NCI-H1417 (cell line): ENCODE measurements at places on chromosomes 2 and 18.

- no peak for DNase-seq
These were observed 243.5 kb upstream of the SALL3 start for GRCh38 chr18:78736015-78736690.

DNA sequence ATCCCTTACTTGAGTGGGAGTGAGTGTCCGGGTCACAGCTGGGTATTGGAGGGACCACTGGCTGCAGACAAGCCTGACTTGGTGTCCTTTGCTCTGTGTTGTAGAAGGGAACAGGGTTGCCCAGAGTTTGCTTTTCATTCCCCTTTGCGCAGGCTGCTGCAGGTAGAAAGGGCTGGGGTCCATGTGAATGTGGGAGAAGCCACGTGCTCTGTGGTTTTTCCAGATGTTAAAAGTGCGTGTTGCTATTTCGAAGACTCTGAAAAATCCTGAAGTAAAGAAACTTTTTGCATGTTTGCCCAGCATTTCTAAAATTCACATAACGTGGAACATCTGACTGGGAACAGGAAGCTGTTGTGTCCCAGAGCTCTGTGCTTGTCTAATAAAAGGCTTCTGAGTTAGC lies 28.8 kb downstream of the GLI2 start:
- DNase-seq, result no peak

DNA sequence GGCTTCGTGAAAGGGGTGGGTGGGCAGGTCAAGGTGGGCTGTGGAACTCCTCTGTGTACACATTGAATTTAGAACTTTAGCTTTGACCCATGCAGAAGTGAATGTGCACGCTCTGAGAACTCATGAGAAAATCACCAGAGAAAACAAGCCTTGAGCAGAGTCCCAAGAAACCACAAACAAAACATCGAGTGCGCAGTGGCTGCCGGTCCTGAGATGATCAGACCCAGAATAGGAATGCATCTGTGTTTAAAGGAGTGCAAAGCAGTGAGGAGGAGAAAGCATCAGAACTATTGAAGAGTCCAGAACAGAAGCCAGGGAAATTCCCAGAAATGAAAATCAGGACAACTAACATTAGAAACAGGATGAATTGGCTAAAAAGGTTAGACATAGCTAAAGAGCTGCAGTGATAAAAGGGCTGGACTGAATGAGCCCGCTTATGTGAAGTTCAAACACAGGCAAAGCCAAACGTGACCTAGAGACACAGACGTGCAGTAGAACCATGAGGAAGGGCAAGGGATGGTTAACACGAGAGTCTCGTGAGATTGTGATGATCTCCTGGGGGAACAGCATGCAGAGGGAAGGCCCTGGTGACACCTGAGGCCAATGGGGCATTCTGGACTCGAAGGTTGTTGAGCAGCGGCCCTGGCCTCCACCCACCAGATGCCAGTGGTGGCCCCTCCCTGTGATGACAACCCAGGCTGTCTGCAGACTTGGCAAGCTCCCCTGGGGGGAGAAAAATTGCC lies 16.4 kb upstream of the TXNL4A start:
- no peak for DNase-seq

DNA sequence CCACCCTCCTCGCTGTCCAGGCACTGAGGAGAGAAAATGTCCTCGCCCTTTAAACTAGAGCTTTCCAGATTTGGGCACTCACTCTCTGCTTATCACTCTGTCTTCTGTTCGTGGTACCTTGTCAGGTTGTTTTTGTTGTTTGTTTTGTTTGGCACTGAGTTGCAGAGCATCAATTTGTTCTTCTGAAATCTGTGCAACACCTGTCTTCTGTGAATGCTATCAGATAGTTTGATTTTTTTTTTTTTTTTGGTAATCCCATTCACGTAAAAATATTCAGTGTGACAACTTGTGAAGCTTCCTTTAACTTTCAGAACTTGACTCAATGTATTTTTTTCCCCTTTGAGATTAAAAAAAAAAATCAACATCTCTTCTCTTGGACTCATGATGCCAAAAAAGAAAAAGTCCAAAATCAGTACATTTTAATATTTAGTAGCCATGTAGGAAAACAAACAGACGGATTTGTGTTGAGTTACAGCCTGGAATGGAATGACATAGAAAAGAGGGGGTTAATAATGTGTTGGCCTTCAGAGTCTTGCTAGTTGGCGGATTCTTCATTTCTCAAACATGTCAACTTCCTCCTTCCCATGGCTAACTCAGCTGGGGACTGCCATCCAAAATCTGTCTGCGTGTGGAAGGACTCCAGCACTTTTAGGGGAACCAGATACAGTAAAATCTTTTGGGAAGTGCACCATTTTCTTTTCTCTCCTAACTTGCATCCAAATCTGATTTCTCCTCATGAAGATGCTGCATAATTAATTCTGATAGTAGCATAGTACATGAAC lies 1.6 kb downstream of the TMEM178A start:
- DNase-seq, result no peak

DNA sequence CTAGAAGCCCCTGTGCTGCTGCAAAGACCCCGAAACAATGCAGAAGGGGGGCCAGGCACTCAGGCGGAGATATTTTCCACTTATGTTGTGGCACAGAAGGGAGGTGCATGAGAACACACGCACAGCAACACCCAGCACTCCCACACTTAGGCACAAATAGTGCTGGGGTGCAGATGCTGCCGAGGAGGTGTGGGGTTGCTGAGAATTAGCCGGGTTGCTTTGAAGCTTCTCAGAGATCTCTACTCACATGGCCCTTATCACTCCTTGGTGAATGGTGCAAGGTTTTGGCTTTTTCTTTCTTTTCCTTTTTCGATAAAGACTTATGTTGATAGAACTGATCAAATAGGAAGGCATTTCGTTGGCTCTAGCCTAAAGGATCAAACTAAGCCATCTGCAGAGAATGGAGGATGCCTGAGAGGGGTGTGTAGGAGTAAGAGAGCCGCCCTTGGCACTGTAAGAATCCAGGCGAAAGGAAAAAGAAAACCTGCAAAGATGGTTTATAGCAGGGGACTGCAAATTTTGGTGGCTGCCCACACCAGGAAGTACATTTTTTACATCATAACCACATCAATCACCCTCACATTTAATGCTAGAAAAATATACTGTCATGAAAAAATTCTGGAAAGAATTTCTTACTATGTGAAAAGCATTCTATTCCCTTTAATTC lies 27.9 kb upstream of the FHL2 start:
- no peak for DNase-seq

GRCh38 chr2:107174171-107174570 lies 288.2 kb upstream of the ST6GAL2 start:
- no peak for DNase-seq

- no peak for DNase-seq
These were observed 4.2 kb downstream of the CNGA3 start for GRCh38 chr2:98350411-98350810.

- DNase-seq, result no peak
These were observed 285.4 kb downstream of the ZNF521 start for GRCh38 chr18:25066516-25066915.

GRCh38 chr18:3482258-3482657 lies 32.3 kb downstream of the TGIF1 start:
- DNase-seq, result no peak

DNA sequence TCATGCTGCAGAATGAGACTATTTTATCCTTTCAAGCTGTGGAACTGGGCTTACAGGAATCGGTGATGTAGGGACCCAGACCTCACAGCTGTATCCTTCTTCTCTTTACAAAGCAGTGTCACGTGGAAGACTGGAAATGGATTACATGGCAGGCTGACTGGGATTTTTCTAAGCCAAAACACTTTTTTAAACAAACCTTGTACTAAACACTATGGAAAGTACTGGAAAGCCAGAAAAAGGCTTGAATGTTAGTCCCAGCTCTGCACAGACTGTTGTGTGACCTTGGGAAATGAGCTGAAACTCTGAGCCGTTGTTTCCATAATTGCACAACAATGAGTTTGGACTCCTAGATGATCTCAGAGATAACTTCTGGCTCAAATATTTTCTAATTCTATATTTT lies 7.6 kb upstream of the ADAM23 start:
- no peak for DNase-seq

GRCh38 chr2:3493615-3494007 lies 25.7 kb downstream of the ADI1 start:
- DNase-seq, result no peak

- DNase-seq, result no peak
These were observed 75.0 kb downstream of the PTGR3 start for GRCh38 chr18:75133721-75134610.

DNA sequence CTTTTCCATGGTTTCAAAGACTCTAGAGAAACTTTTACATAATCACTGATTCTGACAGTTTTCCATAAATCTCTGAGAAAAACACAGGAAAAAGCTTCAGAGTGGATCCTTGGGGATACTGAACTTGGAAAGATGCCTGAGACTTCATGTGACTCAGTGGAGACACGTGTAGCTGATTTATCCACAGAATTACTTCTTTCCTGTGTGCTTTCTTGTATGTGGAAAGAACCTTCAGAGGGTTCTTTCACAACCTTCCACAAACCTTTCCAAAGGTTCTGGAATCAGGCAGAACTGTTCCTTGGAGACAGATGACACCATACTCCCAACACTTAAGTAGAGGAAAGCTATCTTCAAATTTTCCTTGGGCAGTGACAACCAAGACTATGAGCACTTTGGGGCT lies 207.2 kb downstream of the RND3 start:
- DNase-seq, result no peak

DNA sequence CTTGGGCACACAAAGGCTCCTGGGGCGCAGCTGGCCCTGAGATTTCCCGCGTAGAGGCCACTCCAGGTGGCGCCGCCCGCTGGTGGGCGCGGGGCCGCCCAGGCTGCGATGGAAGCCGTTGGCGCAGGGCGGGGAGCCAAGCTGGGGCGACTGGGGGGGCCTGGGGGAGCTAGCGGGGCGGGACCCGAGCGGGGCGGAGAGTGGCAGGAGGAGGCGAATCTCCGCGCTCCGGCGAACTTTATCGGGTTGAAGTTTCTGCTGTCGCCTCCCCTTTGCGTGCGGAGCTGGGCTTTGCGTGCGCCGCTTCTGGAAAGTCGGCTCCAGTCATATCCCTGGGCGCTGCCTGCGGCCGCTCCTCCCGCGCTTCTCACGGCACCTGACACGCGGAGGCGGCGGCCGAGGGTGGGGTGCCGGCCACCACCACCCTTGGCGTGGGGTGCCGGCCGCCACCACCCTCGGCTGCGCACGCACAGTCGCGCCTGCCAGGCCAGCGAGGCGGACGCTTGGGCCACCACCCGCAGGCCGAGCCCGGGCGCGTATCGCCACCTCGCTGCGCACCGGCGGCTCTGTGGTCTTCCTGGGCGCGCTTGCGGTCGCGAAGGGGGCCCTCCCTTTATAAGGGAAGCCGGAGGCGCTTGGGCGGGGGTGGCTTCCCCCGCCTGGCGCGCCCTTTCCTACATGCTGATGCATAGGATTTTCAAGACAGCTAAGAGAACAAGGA lies 919 bp upstream of the CYP1B1 start:
- peak; percentile 95 for DNase-seq

DNA sequence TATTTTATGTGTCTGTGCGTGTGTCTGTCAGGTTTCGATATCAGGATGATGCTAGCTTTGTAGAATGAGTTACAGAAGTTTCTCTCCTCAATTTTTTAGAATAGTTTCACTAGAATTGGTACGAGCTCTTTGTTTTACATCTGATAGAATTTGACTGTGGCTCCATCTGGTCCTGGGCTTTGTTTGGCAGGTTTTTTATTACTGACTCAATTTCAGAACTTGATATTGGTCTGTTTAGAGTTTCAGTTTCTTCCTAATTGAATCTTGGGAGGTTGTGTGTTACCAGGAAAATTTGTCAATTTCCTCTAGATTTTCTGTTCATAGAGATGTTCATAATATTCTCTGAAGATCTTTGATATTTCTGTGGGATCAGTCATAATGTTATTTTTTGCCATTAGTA lies 289.4 kb upstream of the COL3A1 start:
- no peak for DNase-seq

DNA sequence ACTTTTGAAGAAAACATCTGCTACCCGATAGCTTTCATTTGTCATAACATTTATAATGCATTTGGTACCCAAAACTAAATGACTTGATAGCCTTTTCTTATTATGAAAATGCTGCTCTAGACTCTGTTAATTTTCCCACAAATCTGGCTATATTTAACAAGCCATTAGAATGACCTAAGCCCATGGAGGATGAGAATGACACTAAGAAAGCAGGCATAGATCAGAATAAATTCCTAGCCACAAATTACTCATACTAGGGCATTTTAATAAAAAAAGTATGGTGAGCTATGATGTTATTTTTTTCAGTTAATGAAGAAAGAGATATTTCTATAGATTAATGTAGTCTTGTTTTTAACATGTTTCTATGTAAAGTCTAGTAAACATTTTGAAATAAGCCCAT lies 1728.3 kb downstream of the SUCLG1 start:
- no peak for DNase-seq

DNA sequence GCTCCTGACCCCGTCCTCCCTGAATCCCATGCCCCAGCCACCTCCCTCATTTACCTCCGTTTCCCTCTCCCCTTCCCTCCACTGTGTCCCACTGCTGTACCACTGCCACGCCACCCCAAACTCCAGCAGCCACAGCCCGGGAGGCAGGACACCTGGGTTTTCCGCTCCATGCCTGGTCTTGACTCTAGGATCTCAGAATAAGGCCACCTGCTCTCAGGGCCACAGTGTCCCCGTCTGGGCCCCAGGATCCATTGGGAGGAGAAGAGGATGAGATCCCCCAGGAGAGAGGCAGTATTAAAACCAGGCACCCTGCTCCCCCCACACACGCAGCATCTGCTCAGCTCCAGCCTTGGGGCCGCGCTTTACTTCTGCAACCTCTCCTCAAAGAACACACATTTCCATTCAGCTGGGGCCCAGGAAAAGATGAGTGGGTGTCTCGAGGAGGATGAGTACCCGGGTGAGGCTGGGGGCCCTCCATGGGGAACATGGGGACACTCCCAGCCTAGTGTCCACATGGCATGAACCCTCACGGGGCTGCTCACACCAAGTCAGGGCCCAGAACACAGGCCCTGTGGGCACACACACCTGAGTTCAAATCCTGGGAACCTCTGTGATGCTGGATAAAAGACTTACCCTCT lies 32.8 kb upstream of the TNS1 start:
- no peak for DNase-seq

DNA sequence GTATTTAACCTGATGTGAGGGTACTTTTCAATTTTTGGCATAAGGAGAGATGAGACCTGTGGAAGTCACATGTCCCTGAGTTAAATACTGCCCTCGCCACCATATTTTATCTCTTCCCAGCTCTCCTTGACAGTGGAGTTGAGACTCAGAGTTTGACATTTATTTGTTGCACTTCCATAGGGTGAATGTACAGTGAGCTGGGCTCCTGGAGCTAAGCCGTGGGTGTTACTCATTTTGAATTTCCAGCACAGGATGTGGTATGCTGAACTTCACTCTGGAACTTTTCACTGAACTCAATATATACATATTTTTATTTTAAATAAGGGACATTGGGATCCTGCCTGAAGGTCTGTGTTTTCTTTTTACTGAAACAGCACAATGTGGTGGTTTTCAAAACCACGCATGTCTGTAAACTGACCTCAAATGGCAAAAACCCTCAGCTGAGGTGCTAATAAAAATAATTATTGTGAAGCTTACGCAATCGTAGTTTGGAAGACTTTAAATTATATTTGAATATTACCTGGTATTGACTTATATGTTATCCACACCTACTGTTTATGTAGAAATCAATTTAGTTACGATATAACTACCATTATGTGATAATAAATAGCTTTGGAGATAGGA lies 12.1 kb downstream of the RNF144A start:
- no peak for DNase-seq

- DNase-seq, result peak; percentile 20
These were observed 507 bp downstream of the PKP4 start for GRCh38 chr2:158457092-158457825.
